ENCODE measurements at places on chromosomes 6 and 20.

- DNase-seq, result no peak
Measured at GRCh38 chr6:23174781-23175361, 605.5 kb downstream of the HDGFL1 start.

DNA sequence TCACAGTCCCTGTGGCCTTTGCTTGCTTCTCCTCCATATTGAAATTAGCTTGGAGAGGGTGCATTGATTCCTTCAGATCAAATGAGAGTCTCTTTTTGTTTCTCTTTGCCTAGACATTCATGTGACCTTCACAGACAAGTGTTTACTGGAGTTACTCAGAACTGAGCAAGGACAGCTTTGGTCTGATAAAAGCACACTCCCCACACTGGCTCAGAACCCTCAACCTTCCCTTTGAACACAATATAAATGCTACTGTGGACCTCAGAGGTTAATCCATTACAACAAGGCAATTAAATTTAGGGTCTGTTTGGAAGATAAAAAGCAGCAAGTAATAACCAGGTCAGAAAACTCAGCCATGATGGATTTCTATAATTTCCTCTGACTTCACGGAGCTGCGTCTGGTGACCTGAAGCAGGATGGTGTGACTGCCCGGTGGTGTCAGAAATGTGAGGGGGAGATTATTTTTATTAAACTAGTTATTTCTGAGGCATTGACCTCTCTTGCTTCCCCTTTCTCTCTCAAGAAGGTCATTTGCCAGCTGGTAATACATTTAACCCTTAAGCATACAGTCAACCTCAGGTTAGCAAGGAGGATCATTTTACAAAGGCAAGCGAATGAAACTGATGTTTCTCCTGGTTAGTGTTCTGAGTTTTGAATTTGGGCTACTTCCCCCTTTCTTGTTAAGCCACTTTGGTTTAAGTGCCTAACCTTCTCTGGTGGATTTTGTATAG lies 208.2 kb downstream of the CLIC5 start:
- no peak for DNase-seq

GRCh38 chr20:49252556-49253350 lies 25.1 kb downstream of the ZNFX1 start:
- no peak for DNase-seq

GRCh38 chr20:24519476-24519875 lies 50.0 kb downstream of the SYNDIG1 start:
- no peak for DNase-seq

DNA sequence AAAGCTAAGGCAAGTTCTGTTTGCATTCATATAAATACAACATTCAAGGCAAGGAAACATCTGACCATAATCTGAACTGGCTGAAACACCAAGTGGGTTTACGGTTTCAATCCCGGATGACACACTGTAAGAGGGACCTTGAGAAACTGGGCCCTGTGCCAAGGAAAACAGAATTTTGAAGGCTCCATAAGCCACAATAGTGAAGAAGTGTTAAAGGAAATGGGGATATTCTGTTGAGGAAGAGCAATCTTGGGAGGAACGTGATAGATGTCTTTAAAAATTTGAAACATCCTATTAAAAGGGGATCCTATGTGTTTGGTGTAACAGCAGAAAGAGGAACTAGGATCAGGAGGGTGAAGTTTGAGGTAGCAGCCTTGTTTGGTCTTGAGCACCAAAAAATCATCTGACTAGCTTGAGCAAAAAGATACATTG lies 82.4 kb upstream of the TAB2 start:
- DNase-seq, result peak; percentile 61

- no peak for DNase-seq
Measured at GRCh38 chr20:37133952-37134351, 38.2 kb upstream of the RBL1 start.

DNA sequence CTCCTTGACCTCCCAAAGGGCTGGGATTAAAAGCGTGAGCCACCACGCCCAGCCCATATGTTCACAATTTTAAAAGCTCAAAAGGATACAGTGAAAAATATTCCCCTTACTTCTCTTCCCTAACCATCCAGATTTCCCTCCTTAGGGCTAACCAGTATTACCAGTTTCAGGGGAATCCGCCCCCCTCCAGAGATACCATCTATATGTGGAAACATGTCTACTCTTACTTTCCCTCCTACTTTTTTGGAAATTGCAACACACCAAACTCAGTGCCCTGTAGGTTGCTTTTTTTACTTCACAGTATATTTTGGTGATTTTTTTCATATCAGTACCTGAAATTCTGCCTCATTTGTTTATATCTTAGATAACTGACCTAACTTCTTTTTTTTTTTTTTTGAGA lies 6.9 kb upstream of the RPL10A start:
- no peak for DNase-seq

DNA sequence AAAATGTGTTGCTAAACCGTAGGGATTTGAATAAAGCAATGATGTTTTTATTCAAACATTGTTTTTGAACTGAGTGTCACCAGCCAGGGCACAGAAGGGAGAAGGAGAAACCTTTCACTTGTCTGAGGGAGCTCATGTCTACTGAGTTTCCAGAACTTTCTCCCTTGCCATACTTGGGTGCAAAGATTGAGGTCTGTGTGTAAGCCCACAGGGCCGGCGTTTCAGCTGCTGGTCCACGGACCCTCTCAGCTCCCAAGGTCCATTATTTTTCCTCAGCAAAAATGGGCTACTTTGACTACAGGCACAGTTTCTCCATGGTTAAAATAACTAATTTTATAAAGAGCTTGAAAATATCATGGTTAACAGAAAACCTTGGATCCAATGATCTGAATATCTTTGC lies 32.6 kb downstream of the PSMG4 start:
- DNase-seq, result no peak

DNA sequence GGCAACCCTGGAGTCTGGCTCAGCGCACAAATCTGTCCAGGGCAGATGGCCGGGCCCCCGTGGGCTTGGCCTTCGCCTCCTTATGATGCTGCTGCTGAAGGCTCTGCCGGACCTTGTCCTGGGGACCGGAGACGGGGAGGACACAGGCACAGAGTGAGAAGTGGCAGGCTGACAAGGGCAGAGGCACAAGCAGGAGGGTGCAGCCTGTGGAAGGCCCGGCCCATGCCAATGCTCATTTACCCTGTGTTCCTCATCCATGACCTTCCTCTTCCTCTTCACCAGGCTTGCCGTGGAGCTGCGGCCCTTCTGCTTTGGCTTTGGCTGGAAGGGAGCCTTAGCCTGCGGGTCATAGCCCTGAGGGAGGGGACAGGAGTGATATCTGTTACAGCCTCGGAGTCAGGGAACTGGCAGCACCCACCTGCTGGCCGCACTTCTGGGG lies 2.4 kb downstream of the B3GALT4 start:
- no peak for DNase-seq

- DNase-seq, result no peak
Measured at GRCh38 chr6:119233312-119233984, 116.1 kb downstream of the MAN1A1 start.

DNA sequence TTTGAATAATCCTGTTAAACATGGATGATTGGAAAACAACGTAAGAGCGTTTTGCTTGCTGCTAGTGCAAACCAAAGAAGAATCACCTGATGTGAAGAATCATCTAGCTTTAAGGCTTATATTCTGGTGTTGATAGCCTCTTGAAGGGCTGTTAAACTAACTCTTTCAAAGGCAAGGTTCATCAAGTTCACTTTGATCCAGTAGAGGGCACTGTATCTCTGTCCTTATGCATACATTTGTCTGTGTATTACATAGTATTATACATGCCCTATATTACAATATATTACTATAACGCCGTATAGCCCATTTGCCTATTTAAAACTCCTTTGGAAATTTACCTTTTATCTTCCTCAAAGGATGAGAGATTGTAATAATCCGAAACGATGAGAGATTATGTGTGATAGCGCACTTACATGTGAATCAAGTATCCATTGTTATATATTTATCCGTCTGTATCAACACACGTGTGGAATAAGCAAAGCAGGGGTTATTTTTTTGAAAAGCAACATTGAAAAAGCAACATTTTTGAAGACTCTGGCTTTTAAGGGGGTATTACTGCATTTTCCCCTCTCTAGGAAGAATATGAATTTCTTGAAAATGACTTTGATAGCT lies 50.8 kb upstream of the NRN1 start:
- peak; percentile 56 for DNase-seq

Measured in GM10248 (cell line).